ENCODE measurements at places on chromosomes 5 and 9.

DNA sequence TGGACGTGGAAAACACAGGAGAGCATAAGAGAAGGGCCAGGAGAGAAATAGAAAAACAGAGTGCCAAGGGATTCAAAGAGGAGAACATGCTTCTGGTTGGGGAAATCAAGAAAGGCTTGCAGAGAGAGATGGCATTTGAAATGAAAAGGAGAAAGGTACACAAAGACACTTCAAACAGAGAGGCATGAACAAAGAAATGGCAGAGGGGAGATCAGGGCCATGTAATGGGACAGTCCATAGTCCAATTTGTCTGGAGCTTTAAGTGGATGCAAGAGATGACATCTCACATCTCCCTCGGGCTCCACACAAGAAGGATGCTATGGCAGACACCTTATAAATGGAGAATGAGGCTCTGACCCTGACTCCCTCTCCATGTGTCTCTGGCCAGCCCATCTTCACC lies 331.1 kb downstream of the MLLT3 start:
- no peak for DNase-seq

DNA sequence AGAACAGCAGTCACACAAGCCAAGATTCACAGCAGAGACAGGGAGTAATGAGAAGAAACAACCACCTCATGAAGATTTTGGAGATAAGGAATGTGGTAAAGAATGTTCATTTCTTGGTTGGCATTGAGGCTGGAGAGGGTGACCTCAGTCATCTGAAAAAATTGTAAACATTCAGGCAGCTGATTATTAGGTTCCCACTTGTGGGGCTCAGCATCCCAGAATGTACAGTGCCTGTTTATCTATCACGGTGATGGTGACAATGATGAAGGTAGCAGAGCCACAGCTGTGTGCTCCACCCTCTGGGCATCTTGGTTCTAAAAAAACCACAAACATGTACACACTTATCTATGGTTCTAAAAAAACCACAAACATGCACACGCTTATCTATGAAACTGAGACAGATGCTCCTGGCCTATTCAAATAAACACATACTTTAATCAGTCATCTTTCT lies 143.9 kb upstream of the MOCS2 start:
- no peak for DNase-seq

DNA sequence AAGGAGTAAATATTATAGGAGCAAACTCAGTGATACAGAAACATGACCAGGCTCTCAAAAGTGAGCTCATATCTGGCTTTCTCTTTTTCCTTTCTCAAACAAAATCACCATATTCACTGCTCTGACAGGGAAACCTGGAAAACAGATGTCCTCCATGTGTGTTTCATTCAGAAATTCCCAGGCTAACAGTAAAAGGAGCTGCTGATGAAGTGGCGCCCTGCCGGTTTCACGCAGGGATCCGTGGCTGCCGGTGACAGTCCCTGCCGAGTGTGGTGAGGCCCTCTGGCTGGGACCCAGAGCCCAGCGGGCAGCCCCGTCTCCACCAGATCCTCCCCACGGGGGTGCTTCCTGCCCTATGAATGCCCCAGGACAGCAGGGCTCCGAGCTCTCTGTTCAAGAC lies 208.1 kb downstream of the GNA14 start:
- peak; percentile 32 for DNase-seq

DNA sequence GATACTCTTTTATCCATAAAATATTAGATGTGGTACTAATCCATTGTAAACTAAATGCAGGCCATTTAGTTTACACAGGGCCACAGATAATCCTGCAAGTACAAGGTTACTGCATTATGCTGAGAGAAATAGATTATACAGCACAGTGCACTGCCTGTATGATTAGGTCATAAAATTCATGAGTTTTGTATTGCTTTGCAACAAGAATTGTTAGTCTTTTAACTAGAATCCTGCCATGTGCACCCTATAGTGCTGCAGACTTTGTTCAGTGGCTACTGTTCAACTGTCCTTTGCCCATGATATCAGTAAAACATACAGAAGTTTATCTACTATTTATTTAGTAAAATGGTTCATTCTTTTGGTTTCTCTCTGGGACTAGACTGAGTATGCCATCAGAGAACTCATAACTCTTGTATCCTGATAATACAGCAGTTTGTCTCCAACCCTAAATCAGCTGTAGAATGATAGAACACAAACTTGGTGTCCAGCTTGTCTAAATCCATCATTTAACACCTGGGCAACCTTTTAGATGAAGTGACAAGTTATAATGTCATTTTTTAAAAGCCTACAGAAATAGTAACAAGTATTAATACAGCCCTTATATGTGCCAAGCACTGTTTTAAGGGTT lies 291.2 kb downstream of the TMEM167A start:
- no peak for DNase-seq

- no peak for DNase-seq
These were observed 20.6 kb downstream of the UNC5A start for GRCh38 chr5:176830995-176831423.

DNA sequence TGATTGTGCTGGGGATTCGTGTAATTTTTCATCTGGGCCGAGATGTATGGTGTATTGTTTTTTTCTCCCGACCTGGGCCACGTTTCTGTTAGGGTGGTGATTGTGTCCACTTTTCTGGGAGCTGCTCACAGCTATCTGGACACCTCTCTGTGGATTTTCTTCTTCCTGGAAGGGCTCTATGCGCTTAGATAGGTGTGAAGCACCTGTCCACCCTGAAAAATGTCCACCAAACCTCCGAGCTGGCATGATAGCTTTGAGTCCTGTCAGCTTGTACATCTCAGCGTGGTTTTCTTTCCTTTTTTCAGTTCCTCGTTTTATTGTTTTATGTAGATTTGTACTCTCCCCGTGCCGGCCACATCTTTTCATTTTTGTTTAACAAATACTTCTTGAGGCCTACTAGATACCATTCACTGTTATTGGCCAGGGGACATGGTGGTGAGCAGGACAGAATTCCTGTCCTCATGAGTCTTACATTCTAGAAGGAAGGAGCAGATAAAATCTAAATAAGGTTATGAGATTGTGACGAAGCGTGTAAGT lies 1.1 kb downstream of the UGCG start:
- DNase-seq: no peak

DNA sequence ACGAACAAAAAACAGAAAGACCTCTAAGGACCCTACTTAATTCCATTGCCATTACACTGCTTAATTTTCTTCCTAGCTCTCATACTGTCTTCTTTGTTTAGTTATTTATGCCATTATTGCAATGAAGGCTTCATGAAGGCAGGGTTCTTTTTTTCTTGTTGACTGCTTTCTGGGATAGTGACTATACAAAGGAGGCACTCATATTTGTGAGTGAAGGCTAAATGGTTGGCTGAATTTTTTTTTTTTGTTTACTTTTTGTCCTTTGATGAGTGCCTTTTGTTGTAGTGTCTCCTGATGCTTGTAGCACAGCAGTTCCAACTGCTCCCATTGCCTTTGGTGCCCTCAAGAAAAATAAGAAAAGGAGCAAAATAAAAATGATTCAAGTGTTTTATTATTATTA lies 17.8 kb downstream of the CTNNA1 start:
- no peak for DNase-seq

- no peak for DNase-seq
These were observed 214.5 kb downstream of the TMEM167A start for GRCh38 chr5:82862711-82863110.

GRCh38 chr5:126972062-126972895 lies 58.1 kb downstream of the MARCHF3 start:
- DNase-seq: peak; percentile 55

DNA sequence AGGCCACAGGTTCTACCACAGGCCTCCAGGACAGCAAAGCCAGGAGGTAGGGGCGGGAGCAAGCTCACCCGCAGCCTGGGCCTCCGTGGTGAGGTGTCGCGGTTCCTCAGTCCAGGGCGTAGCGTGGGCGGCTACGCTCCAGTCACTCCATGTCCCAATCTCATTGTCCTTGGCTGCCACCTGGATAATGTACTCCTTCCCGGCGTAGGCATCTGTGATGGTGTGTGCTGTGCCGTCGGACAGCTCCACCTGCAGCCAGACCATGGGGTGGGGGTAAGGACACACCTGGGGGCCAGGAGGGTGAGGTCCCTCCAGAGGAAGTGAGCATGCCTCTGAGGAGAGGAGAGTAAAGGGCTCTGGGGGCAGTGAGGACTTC lies 29.8 kb upstream of the ENHO start:
- no peak for DNase-seq

DNA sequence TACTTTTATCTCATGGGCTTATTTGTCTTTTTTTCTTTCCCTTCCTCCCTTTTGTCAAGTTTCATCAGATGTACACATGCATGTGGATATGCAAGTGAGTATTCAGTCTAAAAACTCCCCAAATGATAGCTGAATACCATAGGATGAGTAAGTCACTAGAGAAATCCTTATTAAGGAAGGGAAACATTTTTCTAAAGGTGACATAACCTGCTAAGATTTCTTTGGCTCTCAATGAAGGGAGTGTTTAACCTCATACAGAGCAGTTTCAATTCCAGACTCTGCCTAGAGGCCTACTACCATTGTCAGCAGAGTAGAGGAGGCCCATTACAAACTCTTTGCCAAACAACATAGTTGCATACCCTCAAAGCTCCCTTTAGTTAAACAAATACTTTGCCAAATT lies 192.4 kb downstream of the ARHGEF28 start:
- DNase-seq: no peak

DNA sequence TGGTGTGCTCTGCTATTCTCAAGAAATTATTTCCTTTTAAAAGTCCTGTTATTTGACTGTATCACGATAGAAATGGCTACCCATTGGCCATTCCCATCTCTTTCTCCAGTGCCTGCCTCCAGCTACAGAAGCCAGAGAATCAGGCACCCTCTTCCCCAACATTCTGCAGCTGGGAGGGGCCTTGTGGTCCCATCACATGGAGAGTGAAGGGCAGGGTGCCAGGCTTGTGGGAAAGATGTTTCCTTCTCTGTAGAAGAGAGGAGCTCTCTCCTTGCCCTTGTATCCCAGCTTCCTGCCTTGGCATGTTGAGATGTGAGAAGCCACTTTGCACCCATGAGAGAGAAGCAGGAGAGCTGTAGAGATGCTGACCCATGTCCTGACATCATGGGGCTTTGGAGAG lies 465.0 kb downstream of the MTRR start:
- no peak for DNase-seq

DNA sequence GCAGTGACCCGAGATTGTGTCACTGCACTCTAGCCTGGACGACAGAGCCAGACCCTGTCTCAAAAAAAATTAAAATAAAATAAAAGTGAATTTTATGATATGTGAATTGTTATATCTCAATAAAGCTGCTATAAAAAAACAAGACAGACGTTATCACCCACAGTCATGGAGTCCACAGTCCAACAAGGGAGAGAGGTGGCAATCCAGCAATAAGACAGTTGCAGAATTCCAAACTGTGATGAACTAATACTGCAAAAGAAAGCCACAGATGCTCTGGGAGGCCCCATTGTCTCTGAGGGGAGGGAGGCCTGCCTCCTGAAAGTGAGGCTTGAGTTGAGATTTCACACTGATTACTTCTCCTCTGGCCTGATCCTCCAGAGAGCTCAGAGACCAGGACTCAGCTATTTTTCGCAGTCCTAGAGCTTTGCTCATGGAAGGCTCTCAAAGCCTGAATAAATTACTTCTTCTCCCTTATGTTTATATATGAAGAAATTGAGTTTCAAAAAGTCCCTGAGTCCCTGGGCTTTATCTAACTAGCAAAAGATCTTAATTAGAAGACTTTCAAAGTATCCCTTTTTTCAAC lies 28.0 kb downstream of the CCNJL start:
- DNase-seq: no peak

- no peak for DNase-seq
These were observed 300.7 kb upstream of the CLINT1 start for GRCh38 chr5:158159621-158160020.

- no peak for DNase-seq
These were observed 139.0 kb upstream of the ITGA1 start for GRCh38 chr5:52648726-52649125.

GRCh38 chr9:129888293-129889121 lies 53.2 kb downstream of the USP20 start:
- peak; percentile 94 for DNase-seq

DNA sequence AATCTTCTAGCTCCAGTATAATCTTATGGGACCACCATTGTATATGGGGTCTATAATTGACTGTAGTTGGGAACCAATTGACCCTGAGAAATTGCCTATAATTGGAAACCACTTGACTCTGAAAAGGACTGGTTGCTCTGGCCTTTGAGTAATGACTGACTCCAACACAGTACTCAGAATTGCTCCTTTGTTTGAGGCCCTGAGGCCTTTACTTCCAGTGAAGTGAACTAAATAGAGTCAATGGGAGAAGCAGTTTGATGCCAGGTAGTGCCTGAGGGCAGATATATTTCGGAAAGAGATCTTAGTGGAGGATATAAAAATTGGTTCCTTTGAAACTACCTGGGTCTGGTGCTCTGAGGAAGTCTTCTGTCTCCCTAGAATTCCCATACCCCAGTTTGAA lies 16.0 kb upstream of the TMEM171 start:
- no peak for DNase-seq

- DNase-seq: peak; percentile 66
These were observed 5.5 kb upstream of the ITK start for GRCh38 chr5:157175071-157175612.

DNA sequence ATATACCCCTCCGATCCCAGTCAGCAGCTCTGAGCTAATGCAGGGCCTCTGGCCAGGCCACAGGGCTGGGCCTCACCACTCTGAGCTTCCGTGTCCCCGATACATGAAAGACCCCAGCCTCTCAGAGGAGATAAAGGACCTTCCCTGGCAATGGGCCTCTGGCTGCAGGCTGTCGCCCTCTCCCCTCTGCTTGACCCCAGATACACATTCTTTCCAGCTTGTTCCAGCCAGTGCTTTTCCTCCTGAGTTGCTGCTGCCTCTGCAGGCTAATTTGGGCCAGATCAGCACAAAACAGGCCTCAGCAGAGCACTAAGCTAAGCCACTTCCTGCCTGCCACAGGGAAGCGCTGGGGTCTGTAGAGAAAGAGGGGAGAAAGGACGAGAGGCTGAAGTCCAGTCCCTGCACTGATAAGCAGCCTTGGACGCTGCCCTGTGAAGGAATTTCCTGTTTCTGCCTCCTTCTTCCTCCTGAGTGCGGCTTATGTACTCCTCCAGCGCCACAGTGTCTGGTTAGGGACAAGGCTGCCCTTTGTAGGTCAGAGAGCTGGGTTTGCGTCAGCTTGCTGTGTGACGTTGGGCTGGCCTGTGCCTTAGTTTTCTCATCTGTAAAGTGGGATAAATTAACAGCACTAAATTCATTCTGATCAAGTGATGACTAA lies 73.0 kb upstream of the IL17B start:
- no peak for DNase-seq

DNA sequence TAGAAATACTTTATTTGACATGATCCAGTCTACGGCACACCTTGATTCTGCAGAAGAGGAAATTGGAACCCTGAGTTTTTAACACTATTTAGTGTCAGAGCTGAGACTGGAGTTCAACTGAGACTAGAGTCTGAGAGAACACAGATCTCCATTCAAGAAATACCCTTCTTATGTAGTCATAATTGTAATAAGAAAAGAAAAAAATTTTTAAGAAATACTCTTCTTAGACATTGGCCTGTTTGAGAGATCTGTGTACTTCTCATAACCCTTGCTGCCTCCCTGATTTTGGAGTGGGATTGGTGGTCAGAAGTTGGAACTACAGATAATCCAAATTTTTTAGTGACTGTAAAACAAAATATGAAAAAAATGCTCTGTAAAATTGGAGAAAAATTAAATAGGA lies 253.4 kb downstream of the ARRDC3 start:
- no peak for DNase-seq

Measured in activated CD8-positive, alpha-beta memory T cell treated with anti-CD3 and anti-CD28 coated beads, Interleukin-2, amount 50 U/mL, for 48 hours (primary cell).